ENCODE measurements at places on chromosomes 4 and X.

GRCh38 chr4:134906404-134907023, 704.9 kb upstream of the PABPC4L start:
- DNase-seq: no peak

GRCh38 chr4:139853309-139853708, 187.7 kb downstream of the MGST2 start:
- DNase-seq: no peak

DNA sequence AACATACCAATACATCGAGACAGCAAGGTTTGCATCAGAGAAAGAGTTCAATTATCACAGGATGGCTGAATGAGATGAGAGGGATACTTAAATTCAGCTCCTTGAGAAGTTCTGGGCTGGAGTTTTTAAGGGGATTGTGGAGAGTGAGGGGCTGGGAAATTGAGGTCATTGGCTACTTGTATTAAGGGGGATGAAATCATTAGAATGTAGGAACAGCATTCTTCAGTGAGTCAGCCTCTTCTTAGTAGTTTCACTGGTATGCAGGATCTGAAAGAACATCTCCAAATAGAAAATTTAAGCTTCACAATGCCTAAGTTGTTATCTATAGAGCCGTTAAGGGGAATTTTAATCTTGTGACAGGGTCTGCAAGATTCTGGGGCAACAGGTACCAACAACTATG, 211.6 kb upstream of the TAPT1 start:
- DNase-seq: no peak

DNA sequence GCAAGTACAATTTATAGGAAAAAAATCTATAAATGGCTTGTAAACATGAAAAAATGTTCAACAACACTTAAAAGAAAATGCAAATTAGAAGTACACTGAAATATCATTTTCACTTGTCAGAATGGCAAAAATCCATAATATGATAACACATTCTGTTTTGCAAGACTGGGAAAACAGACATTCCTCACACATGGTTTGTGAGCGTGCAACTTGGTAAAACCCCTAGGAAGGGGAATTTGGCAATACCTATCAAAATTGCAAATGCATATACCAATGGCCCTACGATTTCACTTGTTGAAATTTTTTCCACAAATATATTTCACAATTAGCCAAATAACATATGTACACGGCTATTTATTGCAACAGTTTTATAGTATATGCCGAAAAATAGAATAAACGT, 31.4 kb downstream of the TBC1D9 start:
- DNase-seq: no peak

DNA sequence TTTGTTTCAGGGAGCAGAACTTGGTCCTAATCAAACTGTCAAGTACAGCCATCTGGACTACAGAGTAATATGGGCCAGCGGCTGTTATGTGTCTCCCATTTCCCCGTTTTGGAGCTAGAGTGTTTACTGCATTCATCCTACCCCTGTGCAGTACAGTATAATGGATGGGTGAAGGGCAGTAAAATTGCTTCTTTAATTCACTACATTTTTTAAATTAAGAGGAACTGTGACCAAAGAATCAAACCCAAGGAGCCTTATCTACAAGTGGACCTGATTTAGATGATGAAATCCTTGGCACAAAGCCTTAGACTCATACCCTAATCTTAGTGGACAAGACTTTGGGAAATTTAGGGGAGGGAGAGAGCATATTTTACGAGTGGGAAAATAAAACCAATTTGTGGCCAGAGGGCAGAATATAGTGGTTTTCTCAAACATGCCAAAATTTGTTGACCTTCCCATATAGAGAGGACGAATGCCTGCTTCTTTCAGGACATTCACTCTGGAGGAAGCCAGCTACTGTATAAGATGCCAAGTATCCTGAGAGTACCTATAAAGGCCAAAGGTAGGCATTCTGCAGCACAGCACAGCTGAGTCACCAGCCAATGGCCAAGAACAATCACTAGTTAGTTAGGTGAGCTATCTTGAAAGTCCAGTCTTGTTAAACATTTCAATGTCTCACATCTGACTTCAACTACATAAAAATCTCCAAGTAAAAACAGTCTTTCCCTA, 253.8 kb upstream of the KCNIP4 start:
- no peak for DNase-seq

DNA sequence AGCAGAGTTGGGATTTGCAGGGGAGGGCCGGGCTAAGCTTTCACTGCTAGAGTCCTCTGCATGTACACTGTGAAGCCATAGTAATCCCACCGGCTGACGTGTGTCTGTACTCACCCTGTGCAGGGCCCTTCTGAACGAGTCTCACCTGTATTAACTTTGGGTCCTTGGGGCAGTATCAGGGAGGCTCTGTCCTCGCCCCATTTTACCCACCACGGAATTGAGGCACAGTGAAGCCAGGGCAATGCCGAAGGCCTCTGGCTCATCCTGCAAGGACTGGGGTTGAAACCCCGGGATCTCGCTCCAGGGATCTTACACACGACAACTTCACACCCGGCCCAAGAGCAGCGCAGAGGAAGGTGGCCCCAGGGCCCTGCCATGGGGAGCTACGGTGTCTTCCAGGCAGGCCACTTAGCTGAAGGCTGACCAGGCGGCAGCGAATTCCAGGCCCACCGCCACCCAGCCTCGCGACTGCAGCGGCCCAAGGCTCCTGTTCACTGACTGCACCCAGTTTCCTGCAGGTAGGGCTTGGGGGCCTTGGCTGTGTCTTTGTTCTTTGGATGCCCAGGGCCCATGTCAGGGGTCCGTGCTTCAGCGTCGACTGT, 75.5 kb upstream of the ADRA2C start:
- no peak for DNase-seq

DNA sequence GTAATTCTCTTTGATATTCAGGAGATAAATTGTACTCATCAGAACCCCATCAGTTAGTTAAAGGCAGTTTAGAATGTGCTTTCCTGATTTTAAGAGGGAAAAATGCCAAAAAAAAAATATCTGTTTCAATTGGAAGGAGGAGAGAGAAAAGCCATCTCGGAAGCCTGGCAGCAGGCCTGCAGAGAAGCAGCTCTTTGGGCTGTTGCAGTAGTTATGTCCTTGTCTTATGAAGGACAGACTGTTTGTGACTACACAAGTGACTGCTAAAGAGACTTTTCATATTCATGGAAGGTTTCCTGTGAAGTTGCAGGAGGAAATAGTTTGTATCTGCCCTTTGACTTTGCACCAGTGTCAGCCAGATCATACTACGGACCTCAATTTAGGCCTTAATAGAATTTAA, 88.8 kb downstream of the DCLK2 start:
- DNase-seq: no peak

GRCh38 chr4:147596981-147597380, 20.2 kb upstream of the TMEM184C start:
- no peak for DNase-seq

GRCh38 chrX:47849778-47850177, 13.1 kb downstream of the ZNF81 start:
- no peak for DNase-seq
